Keratinocyte (primary cell): ENCODE measurements at places on chromosomes 6 and 20. TPM values are rescaled to one million over a fixed set of nuclear protein-coding genes. Genes with fewer than 3 reads are reported as not detected.

- no peak overlapping the region for H3K4me3 ChIP-seq
- H3K36me3 ChIP-seq: no peaks in the 10 kb centered on the region
- no peaks in the 10 kb centered on the region for H3K4me1 ChIP-seq
- no peak for DNase-seq
- H3K27me3 ChIP-seq: peaks cover 4% of the 10 kb centered on the region
These were observed 117.8 kb upstream of the GMDS start for GRCh38 chr6:2363211-2363610.

- H3K36me3 ChIP-seq: no peaks in the 10 kb centered on the region
- no peaks in the 10 kb centered on the region for H3K4me1 ChIP-seq
- no peak overlapping the region for H3K27ac ChIP-seq
- no peaks in the 10 kb centered on the region for H3K27me3 ChIP-seq
- DNase-seq: no peak
- no peak overlapping the region for H3K4me3 ChIP-seq
These were observed 153.6 kb downstream of the GMPR start for GRCh38 chr6:16392010-16392409.

- peak; percentile 33 for DNase-seq
- H3K4me3 ChIP-seq: no peak overlapping the region
- H3K4me1 ChIP-seq: peaks cover 9% of the 10 kb centered on the region
- H3K27me3 ChIP-seq: no peaks in the 10 kb centered on the region
These were observed 130.5 kb upstream of the MAN1A1 start for GRCh38 chr6:119479860-119480655.

DNA sequence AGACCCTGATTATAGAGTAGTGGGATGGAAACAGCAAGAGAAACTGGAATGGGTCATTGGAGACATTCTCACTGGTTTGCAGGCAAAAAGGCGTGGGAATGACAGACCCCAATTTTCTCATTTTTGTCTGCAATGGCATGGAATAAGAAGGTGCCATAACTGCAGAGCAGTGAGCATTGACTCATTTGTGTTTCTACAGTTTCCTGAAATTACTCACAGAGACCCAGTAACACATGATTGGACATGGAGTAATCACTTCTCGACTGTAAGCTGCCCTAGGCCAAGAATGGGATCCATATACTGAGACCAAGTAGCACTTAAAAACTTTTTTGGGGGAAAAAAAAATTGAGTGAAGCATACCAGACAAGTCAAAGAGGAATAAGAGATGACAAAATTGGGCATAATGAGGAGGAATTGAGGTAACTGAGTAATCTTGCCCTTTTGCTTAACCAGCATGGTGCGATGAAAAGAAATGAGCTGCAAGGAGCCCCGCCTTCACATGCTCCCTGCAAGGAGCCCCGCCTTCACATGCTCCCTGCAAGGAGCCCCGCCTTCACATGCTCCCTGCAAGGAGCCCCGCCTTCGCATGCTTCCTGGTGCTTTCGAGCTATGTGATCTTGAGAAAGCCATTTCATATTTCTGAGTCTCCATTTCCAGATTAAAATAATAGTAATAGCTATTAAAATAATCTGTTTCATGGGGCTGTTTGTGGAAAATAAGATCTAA is 44.1 kb downstream of the NHSL1 start:
- H3K27ac ChIP-seq: peak overlapping the region; percentile 90
- no peaks in the 10 kb centered on the region for H3K36me3 ChIP-seq
- H3K4me1 ChIP-seq: peaks cover 31% of the 10 kb centered on the region

DNA sequence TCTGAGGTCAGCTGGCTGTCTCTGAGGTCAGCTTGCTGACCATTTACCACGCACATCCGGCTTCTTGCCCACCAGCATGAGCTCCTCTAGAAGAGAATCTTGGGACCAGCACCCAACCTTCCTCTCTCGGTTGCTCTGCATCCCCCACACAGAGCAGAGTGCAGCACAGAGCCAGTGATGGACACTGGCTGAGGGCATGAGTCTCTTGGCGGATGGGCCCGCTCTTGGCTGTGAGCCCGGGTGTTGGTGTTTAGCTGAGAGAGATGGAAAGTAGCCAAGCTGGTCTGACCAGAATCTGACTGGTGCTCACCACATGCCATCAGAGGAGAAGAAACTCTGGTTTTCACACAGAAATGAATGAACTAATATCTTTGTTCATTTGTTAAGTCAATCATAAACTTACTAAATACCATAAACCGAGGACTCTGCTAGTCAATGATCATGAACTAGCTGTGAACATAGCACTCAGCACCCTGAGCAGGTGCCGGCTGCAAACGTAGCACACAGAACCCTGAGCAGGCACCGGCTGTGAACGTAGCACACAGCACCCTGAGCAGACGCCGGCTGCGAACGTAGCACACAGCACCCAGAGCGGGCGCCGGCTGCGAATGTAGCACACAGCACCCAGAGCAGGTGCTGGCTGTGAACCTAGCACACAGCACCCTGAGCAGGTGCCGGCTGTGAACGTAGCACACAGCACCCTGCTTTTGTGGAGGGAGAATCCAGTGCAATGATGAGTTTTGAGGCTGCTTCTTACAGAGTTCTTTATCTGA is 10.4 kb upstream of the THBS2 start:
- H3K27ac ChIP-seq: no peak overlapping the region
- H3K4me3 ChIP-seq: no peak overlapping the region
- DNase-seq: no peak
- H3K36me3 ChIP-seq: no peaks in the 10 kb centered on the region
- H3K27me3 ChIP-seq: no peaks in the 10 kb centered on the region

POFUT1 gene
- 25.1 to 37.3 TPM (median 26.1 TPM) in 3 replicates for polyA plus RNA-seq

RIMS4 gene
- polyA plus RNA-seq: 0.01 TPM in 1 of 3 replicates, not detected in the others

OOEP gene
- polyA plus RNA-seq: 0.08 TPM in 1 of 3 replicates, not detected in the others

GRCh38 chr20:16775961-16776360 is 27.8 kb downstream of the OTOR start:
- no peaks in the 10 kb centered on the region for H3K36me3 ChIP-seq
- DNase-seq: no peak
- no peaks in the 10 kb centered on the region for H3K4me1 ChIP-seq
- no peak overlapping the region for H3K27ac ChIP-seq

GRCh38 chr6:101199441-101199840 is 194.1 kb upstream of the GRIK2 start:
- no peak for DNase-seq
- no peaks in the 10 kb centered on the region for H3K4me1 ChIP-seq
- no peaks in the 10 kb centered on the region for H3K27me3 ChIP-seq

GRCh38 chr20:62097881-62098407 is 24.3 kb upstream of the LSM14B start:
- no peak overlapping the region for H3K4me3 ChIP-seq
- H3K27me3 ChIP-seq: peaks cover under 1% of the 10 kb centered on the region
- no peaks in the 10 kb centered on the region for H3K4me1 ChIP-seq
- H3K36me3 ChIP-seq: no peaks in the 10 kb centered on the region
- DNase-seq: no peak

- H3K36me3 ChIP-seq: no peaks in the 10 kb centered on the region
- no peak for DNase-seq
- no peak overlapping the region for H3K27ac ChIP-seq
- no peak overlapping the region for H3K4me3 ChIP-seq
- no peaks in the 10 kb centered on the region for H3K4me1 ChIP-seq
These were observed 256.5 kb downstream of the SLC35F1 start for GRCh38 chr6:118163542-118163941.

SAPCD1 gene
- 1.1 to 2.1 TPM (median 1.7 TPM) in 3 replicates for polyA plus RNA-seq

GRCh38 chr6:88712243-88712936 is 251.0 kb downstream of the RNGTT start:
- H3K4me1 ChIP-seq: no peaks in the 10 kb centered on the region
- H3K4me3 ChIP-seq: no peak overlapping the region
- no peaks in the 10 kb centered on the region for H3K36me3 ChIP-seq
- no peak for DNase-seq

GRCh38 chr6:108323710-108324466 is 29.0 kb downstream of the AFG1L start:
- DNase-seq: no peak
- no peaks in the 10 kb centered on the region for H3K36me3 ChIP-seq
- no peaks in the 10 kb centered on the region for H3K27me3 ChIP-seq
- no peak overlapping the region for H3K4me3 ChIP-seq

GRCh38 chr6:108676555-108676954 is 115.8 kb downstream of the FOXO3 start:
- peaks cover 2% of the 10 kb centered on the region for H3K36me3 ChIP-seq
- DNase-seq: no peak
- H3K4me3 ChIP-seq: no peak overlapping the region
- peaks cover 14% of the 10 kb centered on the region for H3K4me1 ChIP-seq

GNAS-AS1 gene
- 0.25 to 0.37 TPM (median 0.31 TPM) in 3 replicates for polyA plus RNA-seq

GRCh38 chr6:10343320-10343719 is 71.6 kb downstream of the TFAP2A start:
- H3K27me3 ChIP-seq: no peaks in the 10 kb centered on the region
- H3K27ac ChIP-seq: no peak overlapping the region
- peaks cover 10% of the 10 kb centered on the region for H3K4me1 ChIP-seq
- H3K4me3 ChIP-seq: no peak overlapping the region
- DNase-seq: no peak

LY86 gene
- polyA plus RNA-seq: not detected in 3 replicates

GRCh38 chr20:63554361-63555278 is 661 bp downstream of the FNDC11 start:
- no peak overlapping the region for H3K27ac ChIP-seq
- no peak for DNase-seq
- H3K4me1 ChIP-seq: peaks cover 16% of the 10 kb centered on the region
- H3K27me3 ChIP-seq: no peaks in the 10 kb centered on the region

CABLES2 gene
- polyA plus RNA-seq: 1.9 to 4.6 TPM (median 2.2 TPM) in 3 replicates

DNA sequence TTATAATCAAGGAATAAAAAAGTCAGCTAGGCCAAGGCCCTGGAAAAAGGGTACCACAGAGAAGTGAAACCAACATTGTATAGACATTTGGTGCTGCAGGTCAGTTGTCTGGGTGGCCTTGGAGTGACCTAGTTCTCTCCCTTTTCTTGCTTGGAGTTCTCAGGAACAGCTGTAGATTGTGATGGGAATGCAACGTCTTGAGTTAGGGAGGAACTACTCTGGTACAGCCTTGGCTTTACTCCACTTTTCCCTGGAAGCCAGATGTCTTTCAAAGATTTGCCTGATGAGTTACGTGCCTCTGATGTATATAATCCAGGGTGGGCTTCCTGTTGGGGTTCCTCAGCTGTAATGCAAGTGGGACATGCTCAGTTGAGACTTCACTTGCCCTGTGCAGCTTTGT is 694.7 kb downstream of the HTR1B start:
- no peaks in the 10 kb centered on the region for H3K27me3 ChIP-seq
- no peak overlapping the region for H3K4me3 ChIP-seq
- no peaks in the 10 kb centered on the region for H3K36me3 ChIP-seq

LY6G5C gene
- polyA plus RNA-seq: 0.58 to 0.95 TPM (median 0.61 TPM) in 3 replicates

GRCh38 chr6:139407718-139408222 is 33.3 kb upstream of the CITED2 start:
- H3K36me3 ChIP-seq: no peaks in the 10 kb centered on the region
- H3K27ac ChIP-seq: peak overlapping the region; percentile 42
- H3K4me1 ChIP-seq: peaks cover 15% of the 10 kb centered on the region
- H3K27me3 ChIP-seq: no peaks in the 10 kb centered on the region

- H3K27me3 ChIP-seq: no peaks in the 10 kb centered on the region
- no peaks in the 10 kb centered on the region for H3K4me1 ChIP-seq
- no peak overlapping the region for H3K4me3 ChIP-seq
- no peaks in the 10 kb centered on the region for H3K36me3 ChIP-seq
These were observed 31.3 kb downstream of the OR2A4 start for GRCh38 chr6:131669891-131670290.

GRCh38 chr20:52760791-52761190 is 211.4 kb upstream of the TSHZ2 start:
- no peaks in the 10 kb centered on the region for H3K27me3 ChIP-seq
- H3K4me3 ChIP-seq: no peak overlapping the region
- no peaks in the 10 kb centered on the region for H3K4me1 ChIP-seq
- DNase-seq: no peak
- H3K27ac ChIP-seq: no peak overlapping the region

GRCh38 chr20:46269372-46269771 is 38.9 kb downstream of the CDH22 start:
- peaks cover 8% of the 10 kb centered on the region for H3K27me3 ChIP-seq
- H3K4me3 ChIP-seq: no peak overlapping the region
- H3K27ac ChIP-seq: no peak overlapping the region

DNA sequence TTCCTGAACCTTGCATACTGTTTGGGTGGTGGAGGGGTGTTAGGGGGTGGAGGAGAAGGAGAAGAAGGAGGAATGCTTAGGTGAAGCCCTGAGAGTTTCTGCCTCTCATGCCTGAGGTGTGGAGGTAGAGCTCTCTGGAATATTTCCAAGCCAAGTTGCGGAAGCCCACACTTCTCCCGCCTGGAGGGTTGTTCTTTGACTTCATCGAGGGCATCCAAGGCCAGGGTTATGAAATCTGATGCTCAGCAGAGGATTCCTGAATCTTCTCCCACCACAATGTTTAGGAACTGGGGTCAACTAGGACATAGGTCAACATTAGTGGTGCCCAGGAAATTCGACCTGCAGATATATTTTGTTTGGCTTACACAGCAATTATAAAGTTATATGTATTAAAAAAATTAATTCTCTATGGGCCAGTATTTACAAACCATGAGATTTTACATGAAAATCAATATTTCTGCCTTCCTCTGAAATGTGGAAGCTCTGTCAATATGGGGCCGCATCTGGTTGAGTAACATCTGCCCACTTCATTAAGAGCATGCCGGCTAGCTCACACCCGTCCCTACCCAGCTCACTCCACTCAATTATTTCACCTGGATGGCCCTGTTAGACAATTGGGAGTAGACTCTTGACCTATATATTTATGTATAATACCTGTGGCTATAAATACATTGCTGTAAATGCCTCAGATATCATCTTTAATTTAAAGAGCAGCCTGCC is 257.1 kb upstream of the ZFP64 start:
- H3K27me3 ChIP-seq: no peaks in the 10 kb centered on the region
- no peak overlapping the region for H3K27ac ChIP-seq
- H3K4me1 ChIP-seq: no peaks in the 10 kb centered on the region
- no peak for DNase-seq
- no peaks in the 10 kb centered on the region for H3K36me3 ChIP-seq
